ENCODE measurements at places on chromosomes 6 and 20. TPM values are rescaled to one million over a fixed set of nuclear protein-coding genes. Genes with fewer than 3 reads are reported as not detected.

GRCh38 chr6:140985679-140986275 lies 1146.9 kb upstream of the GJE1 start:
- DNase-seq: no peak
- no peak overlapping the region for H3K4me3 ChIP-seq
- H3K27ac ChIP-seq: no peak overlapping the region
- H3K36me3 ChIP-seq: no peaks in the 10 kb centered on the region
- H3K4me1 ChIP-seq: no peaks in the 10 kb centered on the region

DNA sequence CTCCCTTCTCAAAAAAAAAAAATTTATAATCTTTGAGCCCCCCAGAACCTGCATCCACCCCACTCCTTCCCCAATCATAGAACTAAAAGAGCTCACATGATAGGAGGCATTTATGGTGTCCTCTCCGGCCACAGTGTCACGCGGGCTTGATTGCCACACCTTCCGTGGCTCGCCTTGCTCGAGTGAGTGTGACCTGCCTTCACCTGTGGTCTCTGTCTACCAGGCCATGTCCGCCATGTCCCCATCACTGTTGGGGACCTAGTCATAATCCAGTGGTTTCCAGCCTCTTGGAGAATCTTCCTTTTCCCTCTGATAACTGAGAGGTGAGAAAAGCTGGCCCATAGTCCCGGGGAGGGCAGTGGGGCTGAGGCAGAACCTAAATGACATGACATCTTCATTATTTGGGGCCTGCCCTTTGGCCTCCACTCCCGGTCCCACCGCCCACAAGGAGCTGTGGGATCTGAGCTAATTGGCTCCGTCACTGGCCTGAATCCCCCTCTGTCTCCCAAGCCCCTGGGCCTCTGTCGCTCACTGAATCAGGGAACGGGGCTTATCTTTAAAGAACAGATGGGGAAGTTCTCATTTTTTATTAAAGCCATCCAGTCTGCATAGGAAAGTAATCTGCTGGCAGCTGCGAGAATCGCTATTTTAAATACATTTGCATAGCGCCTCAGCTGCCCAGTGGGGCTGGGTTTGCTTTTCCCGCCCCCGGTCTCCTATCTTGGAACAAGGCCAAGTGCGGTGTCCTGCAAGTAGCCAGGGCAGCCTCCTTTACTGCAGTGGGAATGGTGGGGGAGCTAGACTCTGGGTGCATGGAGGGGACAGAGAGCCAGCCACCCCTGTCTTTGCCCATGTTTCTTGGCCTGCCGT lies 197.6 kb upstream of the PMEPA1 start:
- no peaks in the 10 kb centered on the region for H3K27me3 ChIP-seq
- no peak for DNase-seq
- H3K36me3 ChIP-seq: no peaks in the 10 kb centered on the region
- no peak overlapping the region for H3K27ac ChIP-seq
- H3K4me1 ChIP-seq: no peaks in the 10 kb centered on the region
- no peak overlapping the region for H3K4me3 ChIP-seq

DNA sequence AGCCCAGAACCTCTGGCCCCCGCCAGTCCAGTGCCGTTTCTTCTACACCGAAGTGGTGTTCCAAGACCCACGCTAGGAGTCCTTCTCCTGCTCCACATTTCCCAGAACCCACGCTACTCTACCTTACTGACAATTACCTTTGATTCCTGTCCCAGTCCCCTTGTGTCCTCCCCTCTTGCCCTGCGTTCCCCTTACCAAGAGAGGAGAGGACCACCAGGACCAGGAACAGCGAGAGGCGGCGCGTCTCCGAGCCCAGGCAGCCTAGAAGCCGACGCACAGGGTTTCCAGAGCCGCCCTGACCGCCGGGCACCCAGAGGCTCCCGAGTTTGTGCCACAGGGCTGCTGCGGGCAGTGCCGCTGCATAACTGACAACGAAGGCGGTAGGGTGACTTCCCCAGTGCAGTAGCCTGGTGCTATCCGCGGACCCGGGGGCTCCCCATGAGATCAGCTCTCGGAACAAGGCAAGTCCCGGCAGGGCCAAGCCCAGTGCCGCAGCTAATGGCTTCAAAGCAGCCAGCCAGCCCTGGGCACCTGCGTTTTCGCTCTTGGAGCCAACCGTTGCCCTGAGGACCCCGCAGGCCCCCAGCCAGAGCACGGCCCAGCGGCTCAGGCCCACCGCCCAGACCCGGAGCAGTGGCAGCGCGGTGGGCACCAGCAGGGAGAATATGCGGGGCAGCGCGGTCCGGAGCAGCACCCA lies 512 bp downstream of the TAP1 start:
- H3K27me3 ChIP-seq: no peaks in the 10 kb centered on the region
- peak; percentile 46 for DNase-seq
- H3K4me1 ChIP-seq: no peaks in the 10 kb centered on the region
- H3K36me3 ChIP-seq: no peaks in the 10 kb centered on the region
- H3K27ac ChIP-seq: peak overlapping the region; percentile 88
- H3K4me3 ChIP-seq: peak overlapping the region; percentile 60

DNA sequence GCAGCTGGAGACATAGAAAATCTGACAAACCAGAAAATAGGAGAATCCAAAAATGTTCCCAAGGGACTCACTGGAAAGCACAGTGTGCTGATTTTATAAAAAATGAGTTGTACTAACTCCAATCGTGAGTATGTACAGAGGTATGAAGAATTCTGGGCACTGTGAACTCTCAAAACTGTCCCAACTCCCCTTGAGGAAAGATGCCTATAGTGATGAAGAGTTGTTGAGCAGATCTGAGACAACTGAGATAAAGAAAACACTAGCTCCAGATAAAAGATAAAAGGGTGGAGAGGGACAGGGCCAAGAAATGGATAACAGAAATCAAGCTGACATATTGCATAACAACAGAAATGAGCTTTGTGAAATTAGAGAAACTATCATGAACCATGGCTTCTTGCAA lies 481.4 kb downstream of the MAFB start:
- no peak overlapping the region for H3K27ac ChIP-seq
- no peak for DNase-seq
- no peak overlapping the region for H3K4me3 ChIP-seq
- H3K4me1 ChIP-seq: no peaks in the 10 kb centered on the region

- peaks cover 13% of the 10 kb centered on the region for H3K4me1 ChIP-seq
- H3K27me3 ChIP-seq: no peaks in the 10 kb centered on the region
- H3K27ac ChIP-seq: no peak overlapping the region
- H3K36me3 ChIP-seq: no peaks in the 10 kb centered on the region
Observed at GRCh38 chr6:133958791-133959190, 5.8 kb downstream of the TBPL1 start.

- no peak overlapping the region for H3K4me3 ChIP-seq
- no peaks in the 10 kb centered on the region for H3K27me3 ChIP-seq
- H3K36me3 ChIP-seq: no peaks in the 10 kb centered on the region
Observed at GRCh38 chr6:119602215-119603178, 252.9 kb upstream of the MAN1A1 start.

GRCh38 chr20:19205981-19206396 lies 6.5 kb upstream of the SLC24A3 start:
- no peaks in the 10 kb centered on the region for H3K36me3 ChIP-seq
- DNase-seq: peak; percentile 61
- peaks cover 18% of the 10 kb centered on the region for H3K27me3 ChIP-seq
- no peaks in the 10 kb centered on the region for H3K4me1 ChIP-seq
- H3K27ac ChIP-seq: no peak overlapping the region

DNA sequence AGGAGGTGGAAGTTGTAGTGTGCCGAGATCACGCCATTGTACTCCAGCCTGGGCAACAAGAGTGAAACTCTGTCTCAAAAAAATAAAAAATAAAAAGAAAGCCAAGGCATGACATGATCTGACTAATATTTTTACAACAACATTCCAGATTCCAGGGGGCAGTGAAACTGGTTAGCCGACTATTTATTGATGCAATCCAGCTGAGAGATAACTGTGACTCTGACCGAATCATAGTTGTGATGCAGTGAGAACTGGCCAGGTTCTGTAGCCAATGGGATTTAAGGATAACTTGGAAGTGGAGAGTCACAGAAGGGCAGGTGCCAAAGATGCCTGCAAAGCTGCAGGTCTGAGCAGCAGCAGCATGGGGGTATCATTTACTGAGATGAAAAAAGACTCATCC lies 82.9 kb upstream of the TSHZ2 start:
- peak; percentile 24 for DNase-seq
- no peak overlapping the region for H3K4me3 ChIP-seq
- H3K27me3 ChIP-seq: no peaks in the 10 kb centered on the region
- H3K4me1 ChIP-seq: no peaks in the 10 kb centered on the region
- no peaks in the 10 kb centered on the region for H3K36me3 ChIP-seq

- no peaks in the 10 kb centered on the region for H3K27me3 ChIP-seq
- no peak overlapping the region for H3K27ac ChIP-seq
- no peaks in the 10 kb centered on the region for H3K4me1 ChIP-seq
- no peaks in the 10 kb centered on the region for H3K36me3 ChIP-seq
Observed at GRCh38 chr20:50868509-50869495, 62.4 kb downstream of the ADNP start.

GRCh38 chr6:43506667-43507471 lies 3.3 kb downstream of the LRRC73 start:
- H3K27ac ChIP-seq: no peak overlapping the region
- H3K4me1 ChIP-seq: peaks cover 4% of the 10 kb centered on the region
- DNase-seq: peak; percentile 79

- H3K27me3 ChIP-seq: no peaks in the 10 kb centered on the region
- no peak for DNase-seq
- no peak overlapping the region for H3K27ac ChIP-seq
- no peaks in the 10 kb centered on the region for H3K36me3 ChIP-seq
- H3K4me1 ChIP-seq: peaks cover 7% of the 10 kb centered on the region
Observed at GRCh38 chr6:21061892-21062291, 527.6 kb downstream of the CDKAL1 start.

DNA sequence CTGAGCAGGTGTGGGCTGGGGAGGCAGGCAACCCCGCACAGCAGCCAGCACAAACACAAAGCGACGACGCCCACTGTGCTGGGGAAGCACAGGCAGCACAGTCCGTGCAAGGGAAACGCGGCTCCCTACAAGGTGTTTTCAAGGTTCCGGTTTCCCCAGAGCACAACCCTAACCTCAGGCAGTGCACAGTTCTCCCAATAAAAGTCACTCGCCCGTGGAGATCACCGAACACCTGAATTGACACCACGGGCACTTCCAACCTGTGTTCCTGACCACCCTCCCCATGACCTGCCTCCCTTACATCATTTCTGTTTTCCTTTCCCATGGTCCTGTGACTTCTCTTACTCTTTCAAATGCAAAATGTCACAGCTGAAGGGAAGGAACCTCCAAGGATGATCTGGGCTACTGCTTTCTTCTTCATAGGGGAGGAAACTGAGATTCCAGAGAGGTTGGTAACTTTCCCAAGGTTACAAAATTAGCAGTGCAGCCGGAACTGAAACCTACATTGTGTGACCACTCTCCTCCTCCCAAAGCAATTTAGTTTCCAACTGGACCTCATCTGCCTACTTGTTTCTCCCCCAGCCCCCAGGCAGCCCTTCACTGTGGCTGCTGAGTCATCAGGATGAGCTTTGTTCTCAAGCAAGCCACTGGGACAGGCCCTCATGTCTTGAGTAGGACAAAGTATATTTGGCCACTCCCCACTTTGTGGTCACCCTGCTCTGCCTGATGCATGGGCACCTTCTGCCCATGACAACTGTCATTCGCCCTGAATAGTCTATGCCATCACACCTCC lies 125.3 kb downstream of the ATXN1 start:
- no peaks in the 10 kb centered on the region for H3K27me3 ChIP-seq
- no peaks in the 10 kb centered on the region for H3K4me1 ChIP-seq
- no peak for DNase-seq
- no peak overlapping the region for H3K4me3 ChIP-seq
- H3K27ac ChIP-seq: no peak overlapping the region

DNA sequence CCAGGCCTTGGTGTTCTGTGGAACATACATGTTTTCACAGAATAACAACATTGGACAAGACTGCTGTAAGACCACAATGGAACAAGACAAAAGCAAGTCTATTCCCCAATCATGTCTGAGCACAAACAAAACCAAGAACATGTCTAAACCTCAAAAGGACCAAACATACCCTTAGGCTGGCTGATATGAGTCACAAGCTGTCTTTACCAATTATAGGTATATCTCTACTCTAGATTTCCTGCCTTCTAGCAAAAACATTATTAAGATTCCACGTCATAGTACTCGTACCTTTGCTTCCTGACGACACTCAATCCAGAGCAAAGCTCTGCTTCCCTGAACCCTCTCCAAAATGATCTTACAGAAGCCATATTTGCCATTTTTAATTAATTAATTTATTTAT lies 15.4 kb upstream of the L3MBTL1 start:
- no peaks in the 10 kb centered on the region for H3K36me3 ChIP-seq
- DNase-seq: no peak
- no peak overlapping the region for H3K4me3 ChIP-seq

GRCh38 chr6:129510950-129511349 lies 199.0 kb downstream of the ARHGAP18 start:
- H3K36me3 ChIP-seq: no peaks in the 10 kb centered on the region
- no peak overlapping the region for H3K4me3 ChIP-seq
- DNase-seq: no peak
- peaks cover 3% of the 10 kb centered on the region for H3K4me1 ChIP-seq

C20orf202 gene
- total RNA-seq: 0.14 TPM
